AML-193 (cell line): ENCODE measurements at places on chromosomes 16 and 17.
A peak's percentile ranks its signal among the peaks of the same experiment; 100 is the strongest.

DNA sequence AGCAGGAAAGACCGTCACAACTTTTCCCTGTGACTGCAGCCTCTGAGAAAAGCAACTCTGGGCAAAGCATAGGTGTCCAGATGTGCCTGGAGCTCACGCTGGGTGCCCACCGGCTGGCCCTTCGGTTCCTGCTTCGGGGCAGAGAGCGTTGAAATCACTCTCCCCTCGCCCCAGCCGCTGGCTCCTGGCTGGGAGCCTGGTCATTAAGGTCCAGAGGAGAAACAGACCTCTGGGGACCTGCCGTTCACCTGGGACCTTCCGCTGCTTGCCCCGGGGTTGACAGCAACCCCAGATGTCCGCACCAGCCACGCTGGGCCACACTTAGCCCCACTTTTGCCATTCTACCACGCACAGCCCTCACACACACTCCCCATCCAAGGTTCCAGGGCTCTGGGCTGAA, 13.1 kb downstream of the MRM3 start:
- no peak for DNase-seq

DNA sequence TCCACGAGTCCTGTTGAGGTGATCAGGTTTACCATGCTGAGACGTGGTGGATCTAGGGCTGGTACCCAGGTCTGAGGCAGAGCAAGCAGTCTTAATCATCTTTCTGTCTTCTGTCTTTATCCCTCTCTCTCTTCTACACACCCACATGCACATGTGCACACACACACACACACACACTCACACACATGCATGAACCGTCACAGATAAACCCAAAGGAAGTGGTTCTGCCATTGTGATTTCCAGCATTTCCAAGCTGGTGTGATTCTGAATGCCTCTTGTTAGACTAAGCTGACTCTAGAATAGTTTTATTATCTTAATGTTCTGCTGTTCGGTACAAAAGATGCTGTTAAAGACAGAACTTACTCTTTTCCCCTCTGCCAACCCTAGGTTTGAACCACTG, 411.8 kb upstream of the SALL1 start:
- no peak for DNase-seq

GRCh38 chr16:82368041-82368440, 198.0 kb upstream of the MPHOSPH6 start:
- peak; percentile 28 for DNase-seq

GRCh38 chr17:77184474-77184873, 43.7 kb downstream of the SEC14L1 start:
- DNase-seq, result no peak

- no peak for DNase-seq
Observed at GRCh38 chr16:10920726-10921427, 21.4 kb downstream of the DEXI start.

DNA sequence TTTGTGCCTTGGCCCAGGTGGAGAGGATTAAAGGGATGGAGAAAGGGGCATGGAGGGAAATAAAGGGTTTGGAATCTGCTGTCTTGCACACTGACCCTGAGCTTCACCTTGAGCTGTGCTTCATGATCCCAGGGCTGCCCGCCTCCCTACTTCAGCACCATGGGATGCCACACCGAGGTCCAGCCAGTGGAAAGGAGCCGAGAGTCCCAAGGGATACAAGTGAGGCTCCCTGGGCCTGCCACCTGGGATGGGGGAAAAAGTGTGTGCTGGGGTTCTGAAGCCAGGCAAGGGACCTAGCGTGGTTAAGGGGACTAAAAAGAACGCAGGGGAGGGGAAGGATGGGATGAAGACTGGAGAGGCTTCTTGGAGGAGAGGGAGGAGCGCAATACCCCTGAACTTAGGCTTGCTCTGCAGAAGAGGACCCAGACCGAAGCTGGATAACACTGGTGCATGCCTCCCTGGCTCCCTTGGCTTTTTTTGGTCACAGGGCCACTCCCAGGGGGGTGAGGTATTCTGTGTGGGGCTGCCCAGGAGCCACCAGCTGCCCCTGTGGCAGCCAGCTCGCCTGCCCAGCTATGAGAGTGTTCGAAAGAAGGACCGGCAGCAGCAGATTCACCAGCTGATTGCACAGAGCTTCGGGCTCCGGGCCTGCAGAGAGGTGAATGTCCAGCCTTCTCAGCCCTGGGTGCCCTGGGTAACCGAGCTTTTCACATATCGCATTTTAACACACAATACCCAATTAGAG, 7.2 kb downstream of the MRPL27 start:
- no peak for DNase-seq

- DNase-seq, result no peak
Observed at GRCh38 chr17:7825206-7825990, 8.6 kb upstream of the KDM6B start.

- DNase-seq, result no peak
Observed at GRCh38 chr17:9360677-9361081, 214.9 kb downstream of the STX8 start.

GRCh38 chr17:49049265-49049664, 52.1 kb downstream of the IGF2BP1 start:
- no peak for DNase-seq

DNA sequence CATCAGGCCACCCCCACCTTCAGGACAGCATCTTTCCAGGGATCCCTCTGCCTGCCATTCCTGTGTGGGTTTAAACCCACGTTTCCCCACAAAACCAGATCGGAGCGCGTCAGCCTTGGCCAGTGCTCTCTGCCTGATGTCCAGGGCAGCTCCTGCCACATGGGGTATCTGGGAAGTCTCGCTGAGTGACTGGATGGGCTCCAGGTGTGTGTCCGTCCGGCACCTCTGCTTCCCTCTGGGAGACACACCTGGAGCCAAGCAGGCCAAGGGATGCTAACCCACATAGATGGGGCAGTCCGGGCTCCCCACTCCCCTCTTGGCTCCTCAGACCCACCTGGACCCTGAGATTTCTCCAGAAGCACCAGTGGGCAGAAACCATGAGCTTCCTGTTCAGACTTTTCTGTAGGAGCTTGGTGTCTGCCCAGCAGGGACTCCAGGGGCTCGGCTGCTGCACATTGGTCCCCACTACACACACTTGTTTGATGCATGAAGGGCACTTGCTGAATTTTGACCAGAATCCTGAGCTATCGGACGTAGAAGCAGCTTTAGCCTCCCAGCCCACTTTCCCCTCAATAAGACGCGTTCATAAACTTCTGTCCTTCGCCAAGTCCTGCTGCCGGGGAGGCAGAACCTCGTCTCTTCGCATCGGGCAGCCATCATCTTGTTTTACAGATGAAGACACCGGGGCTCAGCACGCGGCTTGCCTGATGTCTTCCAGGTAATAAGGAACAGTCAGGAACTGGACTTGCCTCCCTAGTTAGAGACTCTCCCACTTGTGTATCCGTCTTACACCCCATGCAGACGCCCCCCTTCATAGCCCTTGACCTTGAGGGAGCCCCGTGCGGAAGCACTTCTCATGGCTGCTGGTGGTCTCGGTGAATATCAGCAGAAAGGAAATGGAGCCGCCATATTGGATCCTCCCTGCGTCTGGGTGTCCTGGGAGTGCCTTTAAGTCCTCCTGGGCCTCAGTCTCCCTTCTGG, 91.6 kb upstream of the ZNF469 start:
- no peak for DNase-seq

- DNase-seq, result no peak
Observed at GRCh38 chr16:67151431-67152097, 766 bp upstream of the B3GNT9 start.
